Placental pericyte (primary cell): ENCODE measurements at places on chromosomes 1 and 21. TPM values are rescaled to one million over a fixed set of nuclear protein-coding genes. Genes with fewer than 3 reads are reported as not detected.

The MUTYH gene
- 14.4 and 17.3 TPM in 2 replicates for total RNA-seq

The BMP8B gene
- total RNA-seq = under 0.01 and 0.14 TPM in 2 replicates

The EXTL2 gene
- 9.0 and 34.2 TPM in 2 replicates for total RNA-seq

The CDK18 gene
- 0.14 and 0.22 TPM in 2 replicates for total RNA-seq

The EVA1C gene
- total RNA-seq = 7.9 and 11.3 TPM in 2 replicates

The TBX15 gene
- total RNA-seq = under 0.01 and 0.14 TPM in 2 replicates

The AKR1A1 gene
- 108 and 153 TPM in 2 replicates for total RNA-seq

The NEK2 gene
- 0.44 and 36.2 TPM in 2 replicates for total RNA-seq

The IFI44L gene
- total RNA-seq = 1.3 and 3.0 TPM in 2 replicates

The USP21 gene
- total RNA-seq = 10.7 and 12.0 TPM in 2 replicates

The SLC5A9 gene
- not detected in 2 replicates for total RNA-seq

The OR10Z1 gene
- total RNA-seq = not detected in 2 replicates

The C1orf56 gene
- total RNA-seq = 2.9 and 3.3 TPM in 2 replicates

The TMPRSS3 gene
- not detected in 2 replicates for total RNA-seq

The MNDA gene
- total RNA-seq = not detected in 2 replicates

The FPGT gene
- 6.8 and 14.2 TPM in 2 replicates for total RNA-seq

The ETV3L gene
- not detected in 2 replicates for total RNA-seq

The PGBD5 gene
- 0.14 and 0.66 TPM in 2 replicates for total RNA-seq
